Stimulated activated CD8-positive, alpha-beta memory T cell treated with anti-CD3 and anti-CD28 coated beads, Interleukin-2, amount 100 ng/mL, for 1 hour (primary cell): ENCODE measurements at places on chromosomes 2 and 18.

DNA sequence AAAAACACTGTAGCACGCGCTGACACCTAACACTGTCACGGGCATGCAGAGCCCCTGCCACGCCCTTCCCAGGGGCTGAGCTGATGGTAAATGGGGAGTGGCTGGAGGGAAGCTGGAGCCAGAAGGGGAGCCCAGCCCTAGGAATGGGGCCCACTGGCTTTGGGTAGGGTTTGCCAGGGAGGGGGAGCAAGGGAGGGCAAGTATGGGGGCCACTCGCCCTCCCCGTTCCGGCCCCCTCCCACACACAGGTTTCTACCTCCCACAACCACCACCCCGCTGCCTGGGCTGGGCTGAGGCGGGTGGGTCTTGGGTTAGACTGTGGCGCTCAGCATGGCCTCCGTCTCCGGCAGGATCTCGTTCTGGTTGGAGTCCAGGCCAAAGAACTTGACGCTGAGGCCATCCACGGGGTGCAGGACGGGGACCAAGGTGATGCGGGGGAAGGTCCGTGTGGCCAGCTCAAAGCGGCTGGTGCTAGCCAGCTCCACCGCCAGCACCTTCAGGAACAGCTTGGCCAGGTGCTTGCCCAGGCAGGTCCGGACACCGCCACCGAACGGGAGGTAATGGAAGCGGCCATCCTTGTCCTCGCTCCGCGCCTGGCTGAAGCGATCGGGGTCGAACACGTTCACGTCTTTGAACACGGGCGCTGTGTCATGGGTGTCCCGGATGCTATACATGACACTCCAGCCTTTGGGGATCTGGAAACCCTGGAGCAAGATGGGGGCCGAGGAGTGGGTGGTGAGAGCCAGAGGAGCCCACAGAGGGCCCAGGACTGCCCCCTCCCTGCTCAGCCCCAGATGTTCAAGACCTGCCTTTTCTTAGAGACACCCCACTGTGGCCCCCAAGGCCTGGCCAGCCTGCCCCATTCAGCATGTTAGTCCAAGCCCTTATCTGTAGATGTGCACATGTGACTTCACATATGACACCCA, 15.5 kb downstream of the CYP26B1 start:
- DNase-seq, result no peak

- no peak for DNase-seq
These were observed 351.0 kb upstream of the POU3F3 start for GRCh38 chr2:104502901-104503300.

- DNase-seq, result no peak
These were observed 552 bp upstream of the MXD1 start for GRCh38 chr2:69914164-69914949.

DNA sequence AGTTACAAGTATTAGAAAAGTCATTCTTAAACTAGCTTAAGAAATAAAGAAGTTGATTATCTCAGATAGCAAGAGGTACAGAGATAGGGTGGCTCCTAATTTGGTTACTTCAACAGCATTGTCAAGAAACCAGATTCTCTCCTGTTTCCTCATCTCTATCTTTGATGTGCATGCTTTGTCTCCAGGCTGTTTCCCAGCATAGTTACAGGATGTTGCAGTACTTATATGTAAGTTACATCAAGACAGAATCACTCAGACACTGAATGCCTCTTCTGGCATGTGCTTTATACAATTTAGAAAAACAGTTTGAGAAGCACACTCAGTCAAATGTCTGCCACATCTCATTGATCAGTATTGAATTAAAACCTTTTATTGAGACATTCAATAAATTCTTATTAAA, 189.5 kb upstream of the UBE2E3 start:
- no peak for DNase-seq

DNA sequence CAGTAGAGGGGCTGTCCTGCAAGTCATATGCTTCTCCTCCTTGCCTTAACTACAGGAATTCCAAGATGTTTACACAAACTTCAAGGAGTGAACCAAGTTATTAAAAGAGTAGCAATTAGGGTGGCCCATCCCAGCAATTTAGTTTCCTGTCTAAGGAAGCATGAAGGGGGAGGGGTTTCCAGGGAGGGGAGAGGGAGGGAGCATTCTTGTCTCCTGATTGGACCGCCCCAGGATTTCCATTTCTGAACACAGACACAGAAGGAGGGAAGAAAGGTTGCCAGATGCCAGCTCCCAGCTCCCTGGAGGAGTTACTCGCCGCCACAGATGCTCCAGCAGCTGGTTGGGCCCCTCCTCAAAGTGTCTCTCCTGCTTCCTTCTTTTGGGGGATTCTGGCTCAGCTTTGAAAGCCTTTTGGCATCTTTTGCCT, 107.6 kb downstream of the TRIB2 start:
- DNase-seq, result no peak

GRCh38 chr2:2639251-2640139, 308.4 kb upstream of the MYT1L start:
- no peak for DNase-seq

DNA sequence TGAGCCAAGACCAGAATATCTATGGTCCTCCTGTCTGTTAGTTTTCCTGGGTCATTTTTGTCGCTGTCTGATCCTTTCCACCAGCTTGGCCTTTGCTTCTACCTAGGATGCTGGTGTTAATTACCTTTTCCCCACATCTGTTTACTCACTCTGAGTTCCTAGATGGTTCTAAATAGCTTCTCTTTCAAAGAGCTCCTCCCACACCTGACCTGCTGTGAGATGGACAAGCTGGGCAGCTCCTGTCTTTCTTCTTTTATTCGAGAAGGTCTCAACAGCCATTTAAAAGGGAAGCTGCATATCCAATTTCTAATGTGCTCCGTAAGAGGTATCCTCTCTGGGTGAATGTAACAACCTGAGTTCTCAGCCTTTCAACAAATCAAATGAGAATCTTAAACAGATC, 156.2 kb downstream of the HRH4 start:
- no peak for DNase-seq

- DNase-seq, result no peak
These were observed 1955.6 kb upstream of the CELF4 start for GRCh38 chr18:39521164-39521563.

DNA sequence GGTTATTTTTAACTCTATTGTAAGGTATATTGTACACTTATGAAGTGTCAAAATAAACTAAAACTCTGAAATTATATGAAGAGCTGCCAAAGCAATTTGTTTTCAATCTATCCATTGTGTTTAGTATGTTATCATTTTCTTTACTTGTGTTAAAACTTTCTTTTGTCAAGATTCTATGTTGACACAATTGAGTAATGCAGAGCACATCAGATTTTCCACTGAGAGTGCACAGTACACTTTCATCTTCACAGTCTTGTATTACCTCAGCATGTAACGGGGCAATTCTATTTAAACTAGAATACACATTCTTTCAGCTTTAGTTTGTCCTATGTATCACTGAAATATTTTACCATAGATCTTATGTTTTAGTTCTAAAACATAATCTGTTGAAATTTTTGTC, 304.4 kb upstream of the ZC3H15 start:
- DNase-seq, result no peak

DNA sequence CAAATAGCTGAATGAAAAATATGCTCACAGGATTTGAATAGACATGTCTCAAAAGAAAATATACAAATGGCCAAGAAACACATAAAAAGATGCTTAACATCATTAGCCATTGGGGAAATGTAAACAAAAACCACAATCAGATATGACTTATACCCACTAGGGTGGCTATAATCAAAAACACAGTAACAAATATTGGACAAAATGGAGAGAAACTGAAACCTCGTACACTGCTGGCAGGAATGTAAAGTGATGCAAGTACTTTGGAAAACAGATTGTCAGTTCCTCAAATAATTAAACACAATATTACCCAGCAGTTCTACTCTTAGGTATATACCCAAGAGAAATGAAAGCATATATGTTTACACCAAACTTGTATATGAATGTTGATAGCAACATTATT, 213.0 kb downstream of the PHLPP1 start:
- DNase-seq, result no peak

- no peak for DNase-seq
These were observed 292.5 kb downstream of the NDUFA10 start for GRCh38 chr2:239732666-239733010.

DNA sequence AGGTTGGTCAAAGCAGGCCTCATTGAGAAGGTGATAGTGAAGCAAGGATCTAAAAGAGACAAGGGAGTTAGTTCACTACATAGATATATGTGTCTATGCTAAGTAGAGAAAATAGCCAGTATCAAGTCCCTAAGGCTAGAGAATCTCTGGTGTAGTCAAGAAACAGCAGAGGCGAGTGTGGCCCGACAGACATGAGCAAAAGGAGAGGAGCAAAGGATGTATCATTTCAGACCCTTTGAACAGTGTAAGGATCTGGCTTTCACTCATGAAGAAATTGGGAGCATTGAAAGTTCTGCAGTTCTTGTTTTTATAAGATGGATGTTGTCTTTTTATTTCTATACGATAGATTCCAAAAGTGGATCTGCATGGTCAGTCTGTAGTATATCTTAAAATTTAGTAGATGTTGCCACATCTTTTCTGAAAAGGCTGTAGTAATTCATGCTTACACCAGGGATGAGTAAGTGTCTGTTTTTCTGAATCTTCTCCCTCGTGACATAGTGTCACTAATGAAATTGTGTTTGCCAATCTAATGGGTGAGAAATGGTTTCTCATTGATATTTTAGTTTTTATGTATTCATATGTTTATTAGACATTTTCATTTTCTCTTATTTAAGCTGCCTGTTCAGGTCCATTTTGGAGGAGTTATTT, 18.8 kb downstream of the SP100 start:
- no peak for DNase-seq

GRCh38 chr2:175745911-175746310, 256.2 kb downstream of the LNPK start:
- DNase-seq, result no peak

DNA sequence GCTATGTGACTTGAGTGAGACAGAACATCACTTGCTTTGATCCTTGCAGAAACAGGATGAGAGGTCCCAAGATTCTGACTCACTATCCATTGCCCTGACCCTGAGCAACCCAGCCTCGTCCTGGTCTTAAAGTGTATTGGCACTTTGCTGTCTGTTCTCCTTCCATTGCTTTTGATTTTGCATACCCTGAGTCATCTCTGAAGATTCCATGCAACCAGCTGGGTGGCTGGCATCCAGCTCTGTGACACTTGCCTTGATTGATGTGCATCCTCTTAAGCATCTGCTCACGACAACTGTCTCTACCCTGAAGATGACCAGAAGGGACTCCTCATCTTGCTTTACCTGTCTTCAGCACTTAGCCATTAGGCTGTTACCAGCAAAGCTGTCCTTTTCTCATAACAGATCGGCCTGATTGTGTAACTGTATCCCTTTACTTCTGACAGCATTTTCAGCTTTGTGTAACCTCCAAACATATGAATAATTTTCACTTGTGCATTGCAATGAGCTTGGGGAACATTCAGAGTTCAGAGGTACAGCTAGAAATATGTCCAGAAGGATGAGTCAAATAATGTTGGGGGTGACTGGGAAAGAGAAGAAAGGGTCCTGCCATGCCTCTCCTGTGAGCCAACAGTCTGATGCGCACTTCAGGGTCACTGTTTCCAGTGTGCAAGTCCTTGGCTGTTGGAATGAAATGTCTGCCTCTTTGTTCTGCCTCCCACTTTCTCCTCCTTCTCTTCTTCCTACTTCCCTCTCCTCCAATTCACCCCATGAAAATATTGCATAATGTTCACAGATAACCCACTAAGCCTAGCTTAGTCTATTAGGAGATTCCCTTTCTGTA, 249.7 kb upstream of the OSR1 start:
- no peak for DNase-seq

DNA sequence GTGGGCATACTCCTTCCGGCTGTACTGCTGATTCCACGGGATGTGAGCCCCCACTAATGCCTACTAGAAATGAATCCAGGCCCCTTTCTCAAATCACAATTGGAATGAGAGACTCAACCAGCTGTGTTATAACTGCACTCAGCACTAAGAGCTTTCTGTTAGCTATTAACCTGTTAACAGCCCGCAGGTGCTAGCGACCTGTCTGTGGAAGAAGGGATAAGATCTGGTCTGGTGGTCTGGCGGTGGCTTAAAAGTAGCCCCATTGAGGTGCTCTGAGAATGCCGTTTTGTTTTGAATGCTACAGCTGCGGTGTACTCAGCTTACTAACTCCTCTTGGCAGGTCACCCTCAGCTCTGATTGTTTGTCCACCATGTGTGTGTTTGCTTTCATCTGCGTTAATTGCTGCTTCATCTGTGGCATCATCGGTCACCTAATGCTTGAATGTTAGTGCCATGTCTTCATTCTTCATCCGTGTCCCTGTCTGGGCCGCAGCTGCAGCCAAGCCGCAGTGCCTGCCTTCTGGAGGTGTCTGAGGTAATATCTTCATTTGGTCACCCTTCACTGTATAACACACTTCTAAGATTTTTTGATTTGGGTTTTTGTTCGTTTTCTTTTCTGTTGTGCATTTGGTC, 16.3 kb downstream of the RAB12 start:
- no peak for DNase-seq

DNA sequence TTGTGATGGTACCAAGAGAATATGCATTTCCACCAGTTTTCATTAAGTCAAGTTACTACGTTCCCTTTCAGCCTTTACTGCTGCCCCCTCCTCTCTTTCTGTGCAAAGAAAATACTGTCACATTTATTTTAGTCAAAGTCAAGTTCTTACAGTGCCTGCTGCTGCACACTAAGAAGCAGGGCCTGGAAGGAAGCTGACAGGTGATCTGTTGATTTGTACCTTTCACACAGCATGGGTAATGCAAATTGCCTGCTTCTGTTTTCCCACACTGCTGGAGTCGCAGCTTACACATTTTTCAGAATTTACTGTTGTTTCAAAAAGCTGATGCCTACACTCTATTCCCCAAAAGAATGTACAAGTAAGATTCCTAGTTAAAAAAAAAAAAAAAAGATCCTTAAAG, 48.7 kb upstream of the CD226 start:
- DNase-seq, result no peak

DNA sequence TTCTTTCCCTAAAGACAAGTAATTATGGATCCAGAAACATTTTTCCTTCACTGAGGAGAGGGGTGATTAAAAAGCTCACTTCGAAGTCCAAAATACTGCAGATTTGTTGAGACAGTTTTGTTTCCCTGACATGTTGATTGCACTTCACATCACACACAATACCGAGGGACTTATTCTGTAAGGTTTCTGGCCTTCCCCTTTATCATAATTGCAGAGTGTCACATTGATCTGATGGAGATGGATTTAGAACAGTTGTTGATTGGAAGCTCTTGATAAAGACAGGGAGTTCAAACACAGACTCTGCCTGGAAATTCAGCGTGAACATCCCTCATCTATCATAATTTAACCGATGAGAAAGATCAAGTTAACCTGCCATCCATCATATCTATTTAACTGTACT, 163.6 kb downstream of the PTPRM start:
- DNase-seq, result no peak

GRCh38 chr2:191521608-191522208, 156.2 kb upstream of the NABP1 start:
- no peak for DNase-seq
